ENCODE measurements at places on chromosomes 6 and 20.

- no peak for DNase-seq
Observed at GRCh38 chr20:32965581-32966373, 38.5 kb downstream of the SUN5 start.

DNA sequence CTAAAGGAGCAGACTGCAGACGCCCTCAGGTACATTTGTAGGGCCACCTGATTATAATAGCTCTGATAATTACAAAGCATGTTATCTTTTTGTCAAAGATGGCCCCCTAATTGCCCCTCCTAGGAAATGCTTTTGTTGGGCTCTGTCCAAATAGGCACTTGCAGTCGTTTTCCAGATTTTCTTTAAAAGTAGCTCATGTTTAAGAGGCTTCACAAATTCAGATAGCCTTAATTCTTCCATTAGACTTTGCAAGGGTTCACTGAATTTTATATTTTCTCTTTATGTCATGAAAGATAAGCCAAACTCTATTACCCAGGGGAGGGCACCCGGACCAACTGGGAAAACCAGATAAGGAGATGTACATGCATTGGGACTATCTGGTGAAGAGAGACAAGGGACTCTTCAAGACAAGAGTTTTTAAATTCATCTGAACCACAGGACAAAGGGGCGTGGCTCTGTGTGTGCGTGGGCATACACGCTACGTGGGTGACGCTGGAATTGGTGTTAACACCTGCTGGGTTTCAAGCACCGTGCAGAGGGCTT, 95.6 kb downstream of the TOX2 start:
- no peak for DNase-seq

GRCh38 chr6:127343809-127344659, 625 bp upstream of the ECHDC1 start:
- no peak for DNase-seq

DNA sequence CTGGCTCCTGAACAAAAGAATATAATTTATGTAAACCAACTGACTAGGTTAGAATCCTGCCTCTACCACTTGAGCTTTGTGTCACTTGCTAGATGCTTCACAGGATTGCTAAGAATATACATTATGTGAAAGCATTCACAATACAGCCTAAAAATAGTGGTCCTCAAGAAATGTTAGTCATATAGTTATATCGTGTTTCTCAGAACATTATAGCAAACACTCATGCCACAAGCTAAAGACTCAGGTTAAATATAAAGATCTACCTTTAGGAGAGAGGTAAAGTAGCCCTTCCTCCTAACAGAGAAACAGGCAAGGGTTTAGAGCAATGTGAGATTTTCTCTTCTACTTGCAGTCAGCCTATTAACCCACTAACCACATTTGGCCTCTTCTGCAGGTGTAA, 17.8 kb upstream of the ALDH8A1 start:
- DNase-seq: no peak

DNA sequence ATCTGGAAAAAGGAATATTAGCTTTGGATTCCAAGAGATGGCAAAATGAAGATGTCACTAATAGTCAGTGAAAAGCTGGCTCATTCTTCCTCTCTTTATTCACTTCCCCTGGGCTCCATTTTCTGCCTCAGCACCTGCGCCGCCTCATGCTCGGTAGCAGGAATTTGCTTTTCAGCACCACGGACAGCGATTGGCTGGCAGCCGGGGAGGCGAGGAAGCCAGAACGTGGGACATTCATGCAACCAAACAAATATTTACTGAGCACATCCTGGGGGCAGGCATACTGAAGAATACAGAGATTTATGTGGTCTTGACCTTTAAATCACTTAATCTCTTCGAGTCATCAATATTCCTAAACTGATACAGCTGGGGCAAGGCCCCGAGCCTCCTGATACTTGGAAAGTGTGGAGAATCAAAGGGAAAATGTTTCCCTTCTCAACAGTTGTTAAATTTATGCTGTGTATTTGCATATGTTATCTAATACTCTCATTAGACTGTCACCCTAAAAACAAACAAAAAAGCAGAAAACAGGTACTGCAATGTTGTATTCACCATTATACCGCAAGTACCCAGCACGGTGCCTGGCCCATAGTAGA, 12.1 kb upstream of the PDYN start:
- no peak for DNase-seq

- no peak for DNase-seq
Observed at GRCh38 chr20:13012886-13013285, 4.1 kb downstream of the SPTLC3 start.

DNA sequence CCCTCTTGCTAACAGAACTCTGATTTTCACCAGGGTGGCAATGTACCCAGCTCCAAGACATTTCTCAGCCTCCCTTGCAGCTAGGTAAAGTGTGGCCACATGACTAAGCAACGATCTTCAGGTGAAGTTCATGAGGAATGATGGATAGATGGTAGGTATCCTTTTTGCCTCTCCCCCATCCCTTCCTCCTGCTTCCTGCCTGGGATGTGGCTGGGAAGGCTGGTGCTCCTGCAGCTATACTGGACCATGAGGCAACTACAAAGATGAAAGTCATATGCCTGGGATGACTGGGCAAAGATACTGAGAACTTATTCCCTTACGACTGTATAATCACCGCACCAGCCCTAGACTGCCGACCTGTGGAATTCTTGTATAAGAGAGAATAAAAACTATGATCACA, 13.4 kb downstream of the ZNF335 start:
- no peak for DNase-seq

- DNase-seq: no peak
Observed at GRCh38 chr6:116244284-116244683, 9.6 kb downstream of the TSPYL4 start.

DNA sequence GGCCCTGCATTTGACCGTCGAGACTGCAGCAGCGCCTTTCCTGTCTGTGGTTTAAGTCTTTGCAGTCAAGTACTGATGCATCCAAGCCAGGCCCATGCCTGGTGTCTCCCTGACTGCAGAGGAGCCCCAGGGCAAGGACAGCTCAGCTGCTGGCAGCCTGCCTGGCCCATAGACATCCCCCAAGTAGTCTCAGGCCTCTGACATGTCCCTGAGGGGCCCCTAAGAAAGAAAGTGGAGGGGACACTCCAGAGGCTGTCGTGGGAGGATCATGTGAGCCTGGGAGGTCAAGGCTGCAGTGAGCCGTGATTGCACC, 18.0 kb downstream of the HRH3 start:
- no peak for DNase-seq

- DNase-seq: no peak
Observed at GRCh38 chr6:77587963-77588362, 64.9 kb upstream of the MEI4 start.

DNA sequence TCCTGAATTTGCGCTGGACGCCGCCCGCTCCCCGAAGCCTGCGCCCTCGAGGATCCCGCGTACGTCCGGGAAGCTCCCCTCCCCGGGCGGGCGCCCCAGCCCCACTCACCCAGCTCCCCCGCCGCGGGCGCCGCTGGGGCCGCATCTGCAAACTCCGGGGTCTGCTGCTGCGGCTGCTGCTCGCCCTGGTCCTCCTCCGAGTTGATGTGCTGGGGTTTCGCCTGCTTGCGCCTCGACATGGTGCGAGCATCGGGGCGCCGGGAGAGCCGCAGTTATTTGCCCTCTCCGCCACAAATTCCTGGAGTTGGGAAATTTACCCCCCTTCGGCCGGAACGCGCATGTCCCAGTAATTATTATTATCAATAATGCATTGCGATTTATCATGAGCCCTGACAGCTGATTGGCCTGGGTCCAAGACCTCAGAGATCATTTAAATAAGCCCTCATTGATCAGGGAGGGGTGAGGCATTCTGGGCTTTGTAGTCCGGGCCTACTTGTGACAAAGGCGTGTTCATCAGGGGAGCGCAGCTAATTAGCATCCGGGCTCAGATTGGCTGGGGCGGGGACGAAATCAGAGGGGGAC, at the start of gene SALL4:
Gene SALL4 (minus strand): TSS at position 352 of the 582 bp plus-strand sequence. CDS start 113 bp downstream, at position 239.
- DNase-seq: no peak

DNA sequence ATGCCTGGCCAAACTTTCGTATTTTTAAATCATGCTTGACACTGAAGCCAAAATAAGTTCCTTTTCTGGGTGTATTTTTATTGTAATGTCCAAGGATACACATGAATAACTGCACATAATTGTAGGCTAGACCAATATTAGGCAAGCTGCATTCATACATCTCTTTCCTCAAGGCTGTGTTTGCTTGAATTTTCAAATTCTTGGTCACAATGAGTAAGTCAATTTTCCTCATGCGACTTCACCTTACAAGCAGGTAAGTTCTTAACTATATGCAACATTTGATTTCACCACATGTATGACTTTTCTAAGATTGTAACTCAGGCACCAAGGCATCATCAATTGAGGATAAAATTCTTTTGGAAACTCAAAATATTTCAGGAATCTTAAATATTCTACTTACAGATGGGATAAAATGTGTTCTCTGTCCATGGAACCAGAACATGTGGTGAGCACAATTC, 112.4 kb upstream of the ZNF217 start:
- DNase-seq: no peak

DNA sequence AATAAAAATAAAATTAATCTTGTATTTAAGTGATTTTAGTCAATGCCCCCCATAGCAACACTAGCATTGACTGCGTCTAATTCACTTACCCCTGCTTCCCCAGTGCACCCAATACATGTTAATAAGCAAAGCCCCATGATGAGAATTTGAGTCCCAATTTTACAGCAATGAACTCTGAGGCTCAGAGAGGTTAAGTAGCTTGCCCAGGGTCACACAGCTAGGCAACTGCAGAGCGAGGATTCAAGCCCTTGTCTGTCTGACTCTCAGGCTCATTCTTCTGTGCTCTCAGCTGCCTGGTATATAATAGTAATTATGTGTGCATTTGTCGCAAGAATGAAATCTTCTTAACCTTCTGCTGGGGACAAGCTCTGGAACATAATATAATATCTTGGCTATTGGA, 8.5 kb downstream of the PABPC1L start:
- DNase-seq: no peak

GRCh38 chr6:148602136-148602535, 144.7 kb upstream of the UST start:
- DNase-seq: no peak

DNA sequence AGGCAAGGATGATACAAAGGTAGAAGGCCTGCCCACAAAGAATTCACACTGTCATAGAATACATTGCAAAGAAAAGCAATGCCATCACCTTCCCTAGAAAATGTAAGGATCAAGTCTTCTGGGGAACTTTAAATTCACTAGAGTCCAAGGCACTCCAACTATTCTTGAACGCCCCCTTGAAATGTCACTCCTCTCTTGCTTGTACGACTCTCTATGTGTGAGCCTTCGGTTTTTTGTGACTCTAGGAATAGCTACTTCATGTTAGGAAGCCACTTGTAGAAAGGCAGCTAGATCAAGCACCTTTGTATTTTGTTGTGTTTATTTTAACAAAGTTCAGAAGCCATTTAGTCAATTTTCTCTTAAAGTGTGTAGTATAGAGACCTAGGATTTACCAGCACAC, 159.2 kb upstream of the ARID1B start:
- DNase-seq: no peak

GRCh38 chr6:143594647-143595046, 83.1 kb upstream of the PHACTR2 start:
- no peak for DNase-seq

GRCh38 chr20:40511478-40511877, 177.6 kb downstream of the MAFB start:
- peak; percentile 42 for DNase-seq

DNA sequence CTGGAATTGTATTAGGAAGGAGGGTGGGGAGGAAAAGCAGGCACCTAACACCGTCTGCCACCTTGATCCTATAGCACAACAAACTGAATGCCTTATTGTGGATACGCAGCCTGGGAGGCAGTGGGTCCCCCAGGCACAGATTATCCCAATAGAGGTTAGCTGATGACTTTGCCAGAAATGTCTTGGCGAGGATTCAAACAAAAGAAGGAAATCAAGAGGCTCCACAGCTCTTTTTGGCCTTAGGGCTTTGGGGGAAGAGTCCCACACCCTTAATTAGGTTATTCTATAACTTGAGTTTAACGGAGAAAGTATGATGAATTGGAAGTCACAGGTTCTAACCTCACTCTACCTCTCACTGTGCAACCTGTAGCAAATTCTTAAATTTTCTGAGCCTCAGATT, 102.0 kb downstream of the MRPL14 start:
- no peak for DNase-seq

DNA sequence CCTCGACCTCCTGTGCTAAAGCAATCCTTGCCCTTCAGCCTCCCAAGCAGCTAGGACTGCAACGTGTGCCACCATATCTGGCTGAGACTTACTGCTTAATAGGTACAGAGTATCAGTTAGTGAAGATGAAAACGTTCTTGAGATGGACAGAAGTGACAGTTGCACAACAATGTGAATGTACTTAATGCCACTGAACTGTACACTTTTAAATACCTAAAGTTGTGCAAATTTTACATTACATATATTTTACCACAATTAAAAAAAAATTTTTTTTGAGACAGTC, 25.9 kb downstream of the NUDT3 start:
- DNase-seq: no peak

DNA sequence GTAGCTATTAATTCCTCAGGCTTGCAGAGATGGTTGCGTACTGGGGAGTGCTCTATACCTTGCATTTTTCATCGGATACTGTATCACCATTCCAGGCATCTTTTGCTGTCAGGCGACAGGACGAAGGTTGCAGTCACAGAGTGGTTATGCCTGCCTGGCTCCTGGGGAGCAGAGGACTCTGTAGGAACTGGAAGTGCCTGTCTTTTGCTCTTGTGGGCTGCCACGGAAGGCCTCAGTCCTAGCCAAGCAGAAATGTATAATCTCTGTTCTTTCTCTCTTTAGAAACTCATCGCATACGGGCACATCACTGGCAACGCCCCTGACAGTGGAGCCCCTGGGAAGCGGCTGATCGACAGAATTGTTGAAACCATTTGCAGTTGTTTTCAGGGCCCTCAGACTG, 29.5 kb downstream of the ARFGEF2 start:
- DNase-seq: no peak

DNA sequence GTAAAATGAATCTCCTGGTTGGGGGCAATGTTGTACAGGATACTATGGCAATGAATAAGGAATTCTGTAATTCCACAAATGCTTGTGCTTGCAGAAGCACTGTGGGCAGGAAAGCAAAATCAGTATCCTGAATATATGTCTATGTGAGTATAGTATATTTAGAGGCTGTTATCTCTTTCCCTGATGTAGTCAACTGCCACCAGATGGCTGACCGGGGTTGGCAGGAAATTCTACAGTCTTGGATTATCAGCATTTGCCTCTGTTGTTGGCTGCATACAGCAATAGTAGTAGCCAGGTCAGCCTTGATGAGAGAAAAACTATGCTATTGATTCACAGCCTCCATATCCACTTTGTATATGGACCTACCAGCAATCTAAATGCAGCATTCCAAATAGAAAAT, 425.1 kb upstream of the JAG1 start:
- DNase-seq: no peak

DNA sequence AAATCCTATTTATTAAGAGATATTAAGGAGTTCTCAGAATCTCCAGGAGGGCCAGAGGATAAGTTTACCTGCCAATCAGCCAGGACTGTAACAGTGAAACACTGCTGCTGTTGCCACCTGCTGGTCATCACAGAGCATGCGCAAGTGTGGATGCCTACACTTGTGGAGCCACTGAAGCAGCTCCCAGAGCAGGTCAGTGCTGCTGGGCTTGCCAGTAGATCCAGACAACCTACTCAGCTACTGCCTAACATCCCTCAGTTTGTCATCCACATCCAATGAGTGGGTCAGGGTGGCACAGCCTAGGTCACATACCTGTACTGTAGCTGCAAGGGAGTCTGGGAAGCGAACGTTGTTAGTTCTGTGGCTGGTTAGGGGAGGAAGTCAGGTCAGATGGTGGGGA, 18.3 kb upstream of the NHSL1 start:
- DNase-seq: no peak
